ENCODE measurements at places on chromosomes 6 and 20.

DNA sequence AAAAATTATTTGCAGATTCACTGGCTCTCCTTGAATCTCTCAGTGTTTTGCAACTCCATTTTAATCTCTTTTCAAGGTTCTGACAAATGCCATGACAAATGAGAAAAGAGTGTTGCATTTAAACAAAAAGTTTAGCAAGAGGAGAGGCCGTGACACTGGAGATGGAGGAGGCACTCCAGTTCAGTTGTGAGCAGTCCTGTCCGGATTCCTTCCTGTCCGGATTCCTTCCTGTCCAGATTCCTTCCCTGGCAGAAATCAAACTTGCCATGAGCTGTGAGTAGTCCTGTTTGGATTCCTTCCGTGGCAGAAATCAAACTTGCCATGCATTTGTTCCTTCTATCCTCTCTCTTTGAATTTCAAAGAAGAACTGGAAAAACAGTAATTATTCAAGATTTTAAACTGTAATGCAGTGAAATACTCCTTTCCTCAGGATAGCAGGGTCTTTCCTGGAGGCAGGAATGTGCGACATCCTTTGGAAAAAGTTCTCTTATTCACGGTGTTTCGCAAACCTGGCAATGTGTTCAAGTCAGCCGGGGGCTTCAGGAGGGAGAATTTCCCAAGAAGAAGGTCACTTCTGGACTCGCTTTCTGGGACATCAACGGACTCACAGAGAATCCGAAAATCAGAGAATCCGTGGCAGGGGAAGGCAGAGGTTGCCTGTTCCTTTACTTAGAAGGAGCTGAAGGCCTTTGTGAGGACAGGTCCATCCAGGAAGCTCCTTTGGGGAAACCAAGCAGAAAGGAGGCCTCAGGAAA is 48.7 kb upstream of the DACT2 start:
- DNase-seq, result no peak

GRCh38 chr20:1185790-1186334 is 1.1 kb upstream of the TMEM74B start:
- DNase-seq, result peak; percentile 63

DNA sequence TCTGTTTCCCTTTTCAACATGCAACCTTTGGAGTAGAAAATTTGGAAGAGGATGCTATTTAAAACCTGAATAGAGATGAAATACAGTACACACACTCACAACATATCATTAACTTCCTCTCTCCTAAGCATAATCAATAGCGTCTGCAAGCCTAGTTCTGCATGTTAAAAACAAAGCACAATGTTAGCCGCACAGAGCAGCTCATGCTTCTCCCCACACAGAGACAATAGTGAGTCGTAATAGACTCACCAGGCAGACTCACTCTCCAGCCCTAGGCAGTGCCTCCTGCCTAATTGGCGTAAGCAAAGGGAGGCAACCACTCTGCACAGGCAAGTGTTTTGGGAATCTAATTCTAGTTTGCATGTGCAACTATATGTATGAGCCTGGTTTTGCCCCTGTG is 45.8 kb upstream of the ARID1B start:
- DNase-seq, result no peak

DNA sequence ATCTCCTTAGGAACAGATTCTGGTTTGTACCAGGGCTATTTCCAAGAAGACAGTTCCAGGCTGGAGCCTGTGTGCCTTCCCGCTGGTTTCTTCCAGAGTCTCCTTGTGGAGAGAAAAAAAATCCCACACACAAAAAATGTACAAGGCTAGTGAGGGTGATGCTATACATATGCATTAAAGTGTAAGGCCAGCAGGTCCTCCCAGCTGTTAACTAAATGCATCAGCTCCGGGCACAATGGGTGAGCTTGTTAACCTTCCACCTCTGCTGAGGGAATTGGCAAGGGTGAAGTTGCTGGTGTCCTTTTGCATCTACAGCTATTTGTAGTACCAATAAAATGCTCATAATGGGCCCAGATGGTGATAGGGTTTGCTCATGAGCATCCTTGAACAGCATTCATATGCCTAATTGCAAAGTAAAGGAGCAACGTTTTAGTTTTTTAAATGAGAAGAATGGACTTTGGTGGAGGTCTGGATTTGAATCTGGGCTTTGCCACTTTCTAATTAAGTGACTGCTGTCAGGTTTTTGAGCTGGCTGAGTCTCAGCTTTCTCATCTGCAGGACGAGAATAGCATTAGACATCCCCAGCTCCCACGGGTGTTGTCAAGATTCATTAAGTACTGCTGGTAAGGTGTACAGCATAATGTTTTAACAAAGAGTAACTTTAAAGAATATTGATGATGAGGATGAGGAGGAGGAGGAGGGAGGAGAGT is 361.8 kb downstream of the QKI start:
- DNase-seq, result no peak

DNA sequence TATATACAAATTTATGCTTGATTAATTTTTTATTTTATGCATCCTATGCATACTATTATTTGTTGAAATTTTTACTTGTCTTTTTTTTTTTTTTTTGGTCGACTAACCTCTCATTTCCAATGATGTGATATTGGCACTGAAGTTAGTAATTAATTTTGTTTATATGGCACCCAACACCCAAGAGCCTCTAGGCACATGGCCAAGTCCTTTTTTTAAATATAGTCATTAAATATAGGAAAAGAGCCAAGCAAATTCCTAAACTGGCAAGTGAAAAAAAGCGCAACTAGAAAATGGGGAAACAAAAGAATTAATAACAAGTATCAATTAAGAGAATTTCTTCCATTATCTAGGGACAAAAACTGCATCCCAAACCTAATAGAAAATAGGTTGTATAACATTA is 85.5 kb upstream of the HS3ST5 start:
- no peak for DNase-seq

- no peak for DNase-seq
Observed at GRCh38 chr6:16270178-16270794, 31.9 kb downstream of the GMPR start.

GRCh38 chr6:36555750-36556252 is 8.5 kb upstream of the STK38 start:
- DNase-seq, result no peak

- no peak for DNase-seq
Observed at GRCh38 chr6:137246791-137247202, 27.6 kb upstream of the IFNGR1 start.

- no peak for DNase-seq
Observed at GRCh38 chr6:31115941-31116560, 1.5 kb downstream of the PSORS1C1 start.

GRCh38 chr20:35909176-35909575 is 45.1 kb downstream of the SCAND1 start:
- DNase-seq, result no peak

DNA sequence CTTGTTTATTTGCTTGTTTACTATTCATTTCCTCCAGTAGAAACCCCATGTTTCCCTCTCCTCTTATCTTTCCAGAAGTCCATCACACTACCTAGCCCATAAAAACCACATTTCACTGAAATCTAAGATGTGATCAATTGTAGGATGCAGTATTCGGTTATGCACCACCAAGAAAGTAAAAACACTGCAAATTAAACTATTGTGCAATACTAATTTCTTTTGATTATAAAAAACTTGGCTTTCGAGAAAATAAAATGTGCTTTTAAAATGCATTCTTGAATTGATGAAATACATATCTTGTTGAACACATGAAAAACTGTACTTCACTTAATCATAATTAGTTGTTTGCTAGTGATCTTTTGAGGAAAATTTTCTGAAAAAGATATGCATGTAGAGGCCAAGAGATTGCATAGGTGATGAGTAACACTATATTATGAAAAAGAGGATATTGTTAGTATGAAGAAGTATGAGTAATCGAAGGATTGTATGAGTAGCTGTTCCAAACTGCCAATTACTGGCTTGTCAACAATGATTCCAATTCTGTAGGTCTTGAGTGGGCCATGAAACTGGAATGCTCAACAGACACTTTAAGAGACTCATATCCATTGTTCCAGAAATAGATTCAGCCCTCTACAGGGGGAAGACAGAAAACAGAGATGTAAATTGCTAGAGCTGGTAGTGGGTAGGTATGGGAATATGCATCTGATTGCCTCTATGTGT is 79.7 kb downstream of the RNF217 start:
- DNase-seq, result no peak

GRCh38 chr20:16692009-16692408 is 37.8 kb upstream of the SNRPB2 start:
- DNase-seq, result no peak

DNA sequence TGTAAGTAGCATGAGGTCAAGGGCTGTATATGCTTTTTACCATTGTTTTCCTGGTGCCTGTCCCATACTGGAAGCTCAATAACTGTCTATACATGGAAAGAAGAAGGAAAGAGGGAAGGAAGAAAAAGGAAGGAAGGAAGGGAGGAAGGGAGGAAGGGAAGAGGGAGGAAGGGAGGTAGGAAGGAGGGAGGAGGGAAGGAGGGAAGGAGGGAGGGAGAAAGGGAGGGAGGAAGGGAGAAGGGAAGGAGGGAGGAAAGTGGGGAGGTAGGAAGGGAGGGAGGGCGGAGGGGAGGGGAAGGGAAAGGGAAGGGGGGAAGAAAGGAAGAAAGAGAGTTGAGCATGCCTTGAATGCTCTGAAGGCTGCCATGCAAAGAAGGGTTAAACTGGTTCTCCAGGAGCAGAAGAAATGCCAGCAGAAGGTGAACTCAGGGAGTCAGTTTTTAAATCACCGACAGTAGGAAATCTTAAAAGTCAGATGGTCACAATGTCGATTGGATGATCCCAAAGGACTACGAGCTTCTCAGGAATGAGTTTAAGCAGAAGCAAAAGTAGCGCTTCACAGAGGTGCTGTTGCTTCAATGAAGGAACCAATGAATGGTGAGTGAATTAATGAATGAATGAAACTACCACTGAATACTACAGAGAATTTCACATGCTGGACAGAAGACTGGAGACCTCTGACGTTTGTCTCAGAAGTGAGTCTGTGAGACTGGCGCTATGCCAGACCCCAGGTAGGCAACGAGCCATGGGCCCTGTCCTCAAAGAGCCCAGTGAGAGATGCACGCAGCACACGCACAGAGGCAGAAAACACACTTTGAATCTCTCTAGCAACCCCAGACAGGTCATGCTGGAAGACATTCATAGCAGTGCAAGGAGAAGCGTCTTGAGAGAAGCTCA is 117.6 kb downstream of the MRPL14 start:
- no peak for DNase-seq
